Cerebellar cortex (tissue), 1 donor: ENCODE measurements at places on chromosomes 1 and 21.

DNA sequence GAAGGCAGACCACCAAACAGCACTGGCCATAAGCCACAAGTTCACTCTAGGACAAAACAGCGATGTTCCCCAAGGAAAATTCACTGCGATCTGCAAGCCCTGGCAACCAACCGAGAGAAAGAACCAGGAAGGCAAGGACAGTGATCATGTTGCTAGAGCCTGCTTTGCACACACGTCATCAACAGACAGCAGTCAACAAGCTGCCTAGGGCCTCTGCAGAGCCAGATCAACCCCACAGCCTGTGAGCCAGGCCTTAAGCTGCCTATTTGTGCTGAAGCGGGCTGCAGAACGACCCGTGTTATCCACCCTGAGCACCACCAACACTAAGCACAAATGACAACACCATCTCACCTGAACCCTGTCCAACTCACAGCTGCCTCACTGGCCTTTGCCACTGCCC is 6.2 kb upstream of the YRDC start:
- DNase-seq: no peak

DNA sequence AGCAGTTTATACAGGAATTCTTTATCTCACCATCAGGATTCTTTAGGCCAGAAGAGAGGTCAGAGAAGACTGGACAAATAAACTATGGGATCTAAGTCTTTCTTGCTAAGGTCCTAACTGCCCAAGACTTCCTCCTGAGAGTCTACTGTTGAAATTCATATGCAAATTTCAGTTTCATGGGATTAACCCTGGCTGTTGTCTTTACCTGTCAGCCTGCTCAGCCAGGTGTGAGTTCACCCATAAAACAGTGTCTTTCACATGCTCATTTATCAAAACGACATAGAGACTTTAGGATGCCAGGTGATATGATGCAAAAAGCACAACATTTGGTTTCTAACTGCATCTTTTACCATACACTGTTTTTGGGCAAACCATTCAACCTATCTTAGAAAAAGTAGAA is 211.0 kb downstream of the PDE4B start:
- DNase-seq: no peak

GRCh38 chr1:160488347-160489058 is 34.6 kb downstream of the SLAMF6 start:
- DNase-seq: no peak

DNA sequence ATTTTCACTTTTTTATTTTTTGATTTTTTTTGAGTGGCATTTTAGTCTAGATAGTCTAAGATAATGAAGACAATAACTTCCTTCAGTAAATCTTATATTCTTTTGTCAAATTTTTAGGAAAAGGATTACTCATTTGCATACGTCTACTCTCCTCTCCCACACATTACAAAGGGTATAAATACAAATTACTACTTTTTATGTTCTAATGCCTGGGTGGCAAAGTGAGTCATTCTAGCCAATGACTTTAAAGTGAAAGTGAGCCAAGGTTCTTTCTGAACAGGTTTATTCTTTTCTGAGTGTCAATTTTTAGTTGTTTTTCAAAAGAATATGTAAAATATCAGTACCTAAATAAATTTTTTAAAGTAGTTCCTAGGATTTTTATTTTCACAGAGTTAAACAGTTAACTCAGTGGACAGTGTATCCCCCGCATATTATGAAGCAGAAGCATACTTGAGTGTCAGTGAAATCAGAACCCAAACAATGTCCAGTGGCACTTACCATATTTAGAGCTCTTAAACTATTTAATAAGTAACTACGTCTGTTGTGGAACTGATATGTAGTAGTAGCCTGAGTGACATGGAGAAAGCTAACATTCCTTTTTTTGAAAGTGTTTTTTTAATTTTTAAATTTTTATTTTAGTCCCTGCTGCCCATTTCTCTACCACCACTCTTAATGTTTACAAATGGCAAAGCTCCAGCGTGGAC is 141.7 kb downstream of the PHTF1 start:
- DNase-seq: no peak

GRCh38 chr1:232593717-232594502 is 36.0 kb downstream of the SIPA1L2 start:
- DNase-seq: no peak

GRCh38 chr21:45517249-45518065 is 24.8 kb downstream of the SLC19A1 start:
- DNase-seq: no peak

DNA sequence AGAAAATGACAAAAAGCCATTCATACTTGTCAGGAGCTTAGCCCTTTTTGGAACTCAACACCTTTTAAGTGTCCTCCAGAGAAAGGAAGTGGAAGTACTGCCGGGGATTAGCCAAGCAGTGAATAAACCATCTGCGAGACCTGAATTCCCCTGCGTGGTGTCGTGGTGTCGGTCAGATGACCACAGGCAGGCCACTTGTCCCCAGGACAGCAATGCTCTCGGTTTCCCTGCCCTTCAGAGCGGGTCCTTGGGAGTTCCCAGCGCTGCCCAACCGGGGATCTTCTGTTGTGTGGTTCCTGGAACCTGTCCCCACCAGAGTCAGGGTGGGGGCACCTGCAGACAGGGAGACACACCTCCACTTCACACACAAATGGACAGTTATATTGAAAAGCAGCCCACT is 9.2 kb downstream of the GPR157 start:
- no peak for DNase-seq

- DNase-seq: no peak
Measured at GRCh38 chr1:109914587-109915240, 4.1 kb downstream of the CSF1 start.

DNA sequence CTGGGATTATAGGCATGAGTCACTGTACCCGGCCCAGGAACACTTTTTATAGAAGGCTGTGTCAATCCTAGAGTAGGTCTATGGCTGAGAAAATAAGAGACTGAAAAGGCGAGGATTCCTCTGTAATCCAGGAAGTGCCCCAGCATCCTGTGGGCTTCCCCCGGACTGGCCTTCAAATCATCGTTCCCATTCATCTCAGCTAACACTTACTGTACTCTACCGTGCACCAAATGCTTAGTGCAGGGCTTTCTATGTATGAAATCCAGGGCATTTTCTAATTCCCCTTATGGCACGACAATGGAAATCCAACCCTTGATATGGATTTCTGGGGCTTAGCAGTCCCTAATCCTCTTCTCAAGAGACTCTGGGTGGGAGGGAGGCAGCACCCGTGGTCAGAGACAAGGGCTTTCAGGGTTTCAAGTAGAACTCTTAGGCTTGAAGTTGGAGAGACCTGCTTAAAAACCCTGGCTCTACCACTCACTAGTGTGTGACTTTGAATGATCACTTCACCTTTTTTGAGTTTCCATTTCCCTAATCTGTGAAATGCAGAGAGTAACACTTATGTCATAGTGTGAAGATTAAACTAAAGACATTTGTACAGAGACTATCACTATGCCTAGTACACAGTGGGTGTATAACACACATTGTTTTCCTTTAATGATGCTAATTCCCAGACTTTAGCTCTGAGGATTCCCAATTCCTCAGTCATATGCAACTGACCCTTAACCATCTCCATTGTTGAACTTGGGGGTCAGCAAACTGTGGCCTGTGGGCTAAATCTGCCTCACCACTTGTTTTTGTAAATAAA is 20.3 kb downstream of the MECR start:
- no peak for DNase-seq

- DNase-seq: no peak
Measured at GRCh38 chr1:73009938-73010337, 727.6 kb upstream of the NEGR1 start.

GRCh38 chr1:198283222-198283621 is 126.4 kb downstream of the NEK7 start:
- no peak for DNase-seq

DNA sequence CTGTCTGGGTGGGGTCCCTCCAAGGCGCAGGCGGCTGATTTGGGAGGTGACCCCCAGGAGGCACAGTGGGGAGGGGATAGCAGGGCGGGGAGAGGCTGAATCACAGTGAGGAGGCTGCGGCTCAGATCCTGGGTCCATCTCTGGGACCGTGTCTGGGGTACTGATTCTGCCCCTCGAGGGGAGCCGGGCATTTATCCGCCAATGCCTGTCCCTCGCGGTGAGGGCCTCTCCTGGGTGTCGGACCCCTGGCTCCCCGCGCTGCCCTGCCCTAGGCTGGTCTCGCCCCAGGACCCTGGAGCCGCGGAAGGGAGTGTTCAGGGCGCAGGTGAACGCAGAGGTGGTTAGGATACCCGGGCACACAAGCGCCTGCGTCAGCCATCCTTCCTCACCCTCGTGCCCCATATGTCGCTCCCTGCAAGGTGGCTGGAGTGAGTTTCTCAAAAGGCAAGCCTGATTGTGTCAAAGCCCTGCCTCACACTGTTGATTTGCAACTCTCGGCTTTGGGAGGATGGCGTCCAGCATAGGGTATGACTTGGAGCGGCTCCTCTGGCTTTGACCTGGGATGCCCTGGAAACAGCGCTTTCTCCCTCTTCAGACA is 530.9 kb downstream of the PTPRU start:
- DNase-seq: no peak

GRCh38 chr1:115939455-115939854 is 36.9 kb upstream of the SLC22A15 start:
- no peak for DNase-seq

DNA sequence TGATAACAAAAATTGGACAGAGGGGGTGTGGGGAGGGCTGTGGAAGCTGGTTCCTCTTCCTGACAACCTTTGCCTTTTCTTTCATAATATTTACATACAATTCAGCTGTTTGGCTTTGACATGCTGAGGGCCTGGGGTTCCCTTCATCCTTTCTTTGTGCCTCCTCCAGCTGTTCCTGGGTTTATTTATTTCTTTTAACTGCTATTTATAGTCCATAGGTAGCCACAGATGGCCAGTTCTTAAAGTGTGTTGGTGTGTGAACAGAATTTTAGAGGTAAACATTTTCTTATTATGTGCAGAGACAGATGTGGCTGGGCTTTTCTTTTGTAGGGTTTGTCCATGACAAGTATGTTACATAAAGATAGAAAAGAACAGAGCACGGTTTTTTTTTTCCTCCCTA is 34.1 kb upstream of the CNIH3 start:
- DNase-seq: no peak

- no peak for DNase-seq
Measured at GRCh38 chr21:33418691-33419090, 15.5 kb downstream of the IFNGR2 start.

- no peak for DNase-seq
Measured at GRCh38 chr1:3899754-3900149, 320 bp downstream of the C1orf174 start.

- peak; percentile 56 for DNase-seq
Measured at GRCh38 chr21:45012662-45013259, 61.6 kb upstream of the ADARB1 start.

- no peak for DNase-seq
Measured at GRCh38 chr1:243505986-243506689, 250.3 kb downstream of the SDCCAG8 start.

- DNase-seq: no peak
Measured at GRCh38 chr1:225559326-225559725, 93.6 kb downstream of the ENAH start.

GRCh38 chr1:173863224-173864161 is 4.3 kb downstream of the GAS5 start:
- peak; percentile 26 for DNase-seq

- peak; percentile 81 for DNase-seq
Measured at GRCh38 chr1:103109311-103109920, 1.1 kb upstream of the COL11A1 start.

DNA sequence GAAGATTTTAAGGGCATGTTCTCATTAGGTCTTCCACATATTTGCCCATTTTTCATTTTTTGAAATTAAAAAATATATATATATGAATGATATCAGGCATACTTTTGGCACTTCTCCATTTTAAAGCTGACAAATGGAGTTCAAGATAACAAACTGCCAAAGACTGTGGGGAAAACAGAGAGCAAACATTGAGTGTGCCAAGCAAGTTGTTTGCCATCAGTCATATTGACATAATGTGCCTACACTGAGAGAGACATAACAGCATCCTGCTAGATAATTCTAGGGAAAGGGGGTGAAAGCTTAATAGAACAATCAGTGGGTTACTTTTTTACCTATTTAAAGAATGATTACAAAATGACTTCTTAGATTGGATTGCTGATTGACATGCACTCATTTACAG is 529.4 kb upstream of the CXADR start:
- DNase-seq: no peak

DNA sequence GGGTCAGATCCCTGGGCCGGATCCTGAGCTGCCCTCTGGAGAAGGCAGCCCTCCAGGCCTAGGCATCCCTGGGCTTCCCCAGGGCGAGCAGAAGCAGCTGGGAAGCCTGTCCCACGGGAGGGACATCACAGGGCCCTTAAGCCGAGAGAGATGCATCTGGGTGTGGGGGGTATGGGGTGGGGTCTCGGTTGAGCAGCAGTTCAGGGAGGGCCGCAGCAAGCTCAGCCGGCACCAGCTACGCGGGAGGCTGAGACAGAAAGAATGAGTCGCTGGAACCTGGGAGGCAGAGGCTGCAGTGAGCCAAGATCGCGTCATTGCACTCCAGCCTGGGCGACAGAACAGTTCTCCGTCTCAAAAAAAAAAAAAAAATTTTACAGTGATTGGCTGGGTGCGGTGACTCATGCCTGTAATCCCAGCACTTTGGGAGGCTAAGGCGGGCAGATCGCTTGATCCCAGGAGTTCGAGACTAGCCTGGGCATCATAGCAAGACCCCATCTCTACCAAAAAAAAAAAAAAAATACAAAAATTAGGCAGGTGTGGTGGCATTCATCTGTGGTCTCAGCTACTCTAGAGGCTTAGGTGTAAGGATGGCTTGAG is 37.7 kb downstream of the RRP1 start:
- DNase-seq: no peak

DNA sequence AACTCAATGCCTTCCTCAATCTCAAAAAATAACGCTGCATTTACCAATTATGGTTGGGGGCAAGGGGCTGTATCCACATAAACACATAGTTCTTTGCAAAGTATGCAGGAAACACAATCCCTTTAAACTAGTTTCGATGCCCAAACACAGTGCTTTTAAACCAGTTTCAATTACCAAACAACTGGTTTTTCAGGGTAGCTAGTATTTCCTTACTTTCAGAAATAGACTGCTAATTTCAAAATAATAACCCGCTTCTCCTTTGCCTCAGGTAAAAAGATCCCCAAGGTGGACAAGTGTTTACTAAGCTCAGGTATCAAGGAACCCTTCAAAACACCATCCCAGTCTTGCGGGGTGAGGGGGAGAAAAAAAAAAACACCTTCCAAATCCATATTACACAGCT is 2.8 kb downstream of the SIPA1L2 start:
- DNase-seq: no peak
